ENCODE measurements at places on chromosomes 16 and 17.

DNA sequence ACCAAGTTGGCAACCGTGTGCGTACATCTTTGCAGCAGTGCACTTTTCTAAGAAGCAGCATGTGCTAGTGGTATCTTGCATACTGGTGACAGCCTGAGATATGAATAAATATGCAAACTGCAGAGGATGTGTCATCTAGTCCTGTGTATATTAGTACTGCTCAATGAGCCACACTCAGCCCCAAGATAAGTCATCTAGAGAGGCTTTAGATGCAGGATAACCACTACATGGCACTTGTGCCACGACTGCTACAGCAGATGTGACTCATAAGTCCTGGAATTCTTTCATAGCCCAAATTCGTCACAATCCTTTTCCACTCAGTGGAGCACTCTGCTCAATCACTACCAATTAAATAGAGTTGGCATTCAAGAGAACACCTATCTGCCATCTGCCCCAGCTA is 171.5 kb downstream of the AXIN2 start:
- DNase-seq = peak; percentile 77

DNA sequence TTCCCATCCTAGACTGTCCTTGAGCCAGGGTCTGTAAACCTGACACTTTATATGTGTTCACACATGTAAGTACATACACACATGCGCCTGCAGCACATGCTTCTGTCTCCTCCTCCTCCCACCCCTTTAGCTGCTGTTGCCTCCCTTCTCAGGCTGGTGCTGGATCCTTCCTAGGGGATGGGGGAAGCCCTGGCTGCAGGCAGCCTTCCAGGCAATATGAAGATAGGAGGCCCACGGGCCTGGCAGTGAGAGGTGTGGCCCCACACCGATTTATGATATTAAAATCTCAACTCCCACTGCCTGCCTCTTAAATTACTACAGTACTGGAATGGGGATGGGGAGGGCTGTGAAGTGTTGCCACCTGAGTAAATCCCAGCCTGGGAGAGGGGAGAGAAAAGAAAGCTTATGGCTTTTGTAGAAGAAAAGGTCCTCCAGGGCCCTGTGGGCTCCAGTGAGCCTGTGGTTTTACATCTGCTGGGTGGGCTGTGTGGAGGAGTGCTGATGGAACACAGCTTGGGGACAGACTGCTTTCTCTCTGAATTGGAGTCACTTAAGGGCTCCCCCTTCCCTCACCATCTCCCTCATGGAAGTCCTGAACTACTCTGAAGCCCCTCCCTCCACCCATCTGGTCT is 990 bp upstream of the WNK4 start:
- DNase-seq = no peak

- no peak for DNase-seq
Measured at GRCh38 chr16:57518520-57518919, 17.9 kb downstream of the CCDC102A start.

DNA sequence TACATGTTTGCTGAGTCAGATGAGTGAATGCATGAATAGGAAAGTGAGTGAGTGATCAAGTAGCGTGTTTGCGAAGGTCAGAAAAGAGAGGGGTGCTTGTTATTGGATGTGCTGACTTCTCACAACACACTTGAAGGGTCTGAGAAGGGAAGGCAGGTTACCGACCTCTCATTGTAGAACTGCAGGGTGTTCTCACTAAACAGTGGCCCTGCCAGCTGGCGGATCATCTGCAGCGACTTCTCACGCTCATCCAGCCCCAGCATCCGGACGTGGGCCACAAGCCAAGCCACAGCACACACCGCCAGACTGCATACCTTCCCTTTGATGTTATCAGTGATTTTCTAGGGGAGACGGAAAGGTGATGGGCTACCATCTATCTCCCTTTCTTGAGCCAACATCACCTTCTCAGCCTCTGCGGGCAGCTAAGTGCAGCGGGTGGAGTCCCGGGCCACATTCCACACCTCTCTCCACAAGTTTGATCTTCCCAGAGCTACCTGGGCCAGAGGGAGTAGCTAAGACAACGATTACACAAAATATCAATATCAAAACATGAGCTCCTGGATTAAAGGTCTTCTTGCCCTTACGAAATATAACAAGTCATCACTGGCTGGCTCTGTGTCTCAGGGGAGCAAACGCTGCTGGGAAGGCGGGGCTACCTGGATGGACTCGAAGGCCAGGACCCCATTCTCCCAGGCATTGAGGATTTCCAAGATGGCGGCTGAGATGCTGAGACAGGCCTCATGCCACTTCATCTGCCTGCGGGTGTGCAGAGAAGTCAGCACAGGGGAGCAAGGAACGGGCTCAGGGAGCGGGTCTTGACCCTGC is 11.0 kb downstream of the CSF3 start:
- DNase-seq = no peak

Measured in fibroblast of skin of scalp (primary cell).